ENCODE measurements at places on chromosomes 16 and 17.
A peak's percentile ranks its signal among the peaks of the same experiment; 100 is the strongest.

GRCh38 chr17:50638966-50639713, 4.5 kb downstream of the ABCC3 start:
- DNase-seq = peak; percentile 97

- no peak for DNase-seq
Observed at GRCh38 chr16:381789-382717, at the start of gene PGAP6. Gene PGAP6 (minus strand): TSS chr16:381978. CDS start chr16:381821, 157 bp downstream.

DNA sequence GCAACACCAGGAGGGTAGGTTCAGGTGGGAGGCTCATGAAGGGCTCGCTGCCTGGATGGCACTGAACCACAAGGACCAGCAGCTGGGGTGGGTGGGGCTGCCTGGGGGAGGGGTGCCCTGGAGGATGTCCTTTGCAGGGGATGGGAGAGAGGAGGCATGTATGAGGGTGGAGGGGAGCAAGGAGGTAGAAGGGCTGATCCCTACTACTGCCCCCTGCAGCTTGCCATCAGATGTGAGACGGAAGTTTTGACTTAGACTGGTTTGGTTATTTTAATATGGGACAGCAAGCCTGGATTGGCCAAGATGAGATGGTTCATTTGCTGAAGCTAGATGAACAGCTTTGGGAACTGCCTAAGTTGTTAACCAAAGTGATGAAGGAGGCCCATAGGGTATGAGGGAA, 115.9 kb downstream of the SEC14L1 start:
- no peak for DNase-seq

DNA sequence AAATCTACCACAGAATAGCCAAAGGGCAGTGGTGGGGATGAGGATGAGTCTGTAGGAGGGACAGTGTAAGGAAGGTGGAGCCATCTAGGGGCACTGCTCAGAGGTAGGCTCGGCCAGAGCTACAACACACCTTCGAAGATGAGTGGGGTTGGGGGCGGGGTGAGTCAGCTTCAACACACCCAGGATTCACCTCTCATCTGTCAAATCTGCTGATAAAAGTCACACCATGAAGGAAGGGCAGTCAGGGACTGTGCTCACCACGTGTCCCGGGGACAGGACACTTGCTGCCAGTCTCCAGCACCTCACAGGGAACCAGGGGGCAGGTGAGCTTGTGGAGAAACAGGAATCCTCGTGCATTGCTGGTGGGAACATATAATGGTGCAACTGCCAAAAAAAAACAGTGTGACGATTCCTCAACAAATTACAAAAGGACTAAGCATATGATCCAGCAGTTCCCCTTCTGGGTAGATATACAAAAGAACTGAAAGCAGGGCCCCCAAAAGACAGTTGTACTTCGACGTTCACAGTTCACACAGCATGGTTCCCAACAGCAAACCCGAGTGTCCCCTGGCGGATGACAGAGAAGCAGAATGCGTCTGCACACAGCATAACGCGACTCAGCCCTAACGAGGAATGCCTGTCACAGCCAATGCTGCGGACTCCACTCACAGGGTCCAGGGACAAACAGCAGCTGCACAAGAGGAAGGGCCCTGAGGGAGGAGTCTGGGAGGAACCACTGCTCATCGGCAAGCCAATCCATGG, 133.1 kb downstream of the ANKRD11 start:
- DNase-seq = no peak

GRCh38 chr17:76871668-76872067, 3.5 kb downstream of the MGAT5B start:
- DNase-seq = no peak

DNA sequence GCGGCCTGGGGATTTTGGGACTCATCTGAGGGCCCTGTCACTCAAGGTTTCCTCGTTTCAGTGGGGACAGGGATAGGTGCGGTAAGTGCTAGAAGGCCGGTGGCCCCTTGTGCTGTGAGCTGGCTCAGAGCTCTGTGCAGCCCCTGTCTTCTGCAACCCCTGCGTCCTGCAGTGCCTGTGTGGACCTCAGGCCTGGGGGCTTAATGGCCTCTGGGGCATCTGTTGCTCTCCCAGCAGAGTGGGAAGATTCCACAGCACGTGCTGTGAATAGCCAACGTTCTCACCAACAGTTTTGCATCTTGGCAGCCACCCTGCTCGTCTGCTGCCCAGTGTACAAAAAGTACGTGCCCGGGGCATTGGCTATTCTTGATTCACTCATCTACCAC, 4.9 kb downstream of the FOXC2 start:
- DNase-seq = no peak

- DNase-seq = no peak
Observed at GRCh38 chr17:1273492-1274244, 3.4 kb downstream of the BHLHA9 start.

DNA sequence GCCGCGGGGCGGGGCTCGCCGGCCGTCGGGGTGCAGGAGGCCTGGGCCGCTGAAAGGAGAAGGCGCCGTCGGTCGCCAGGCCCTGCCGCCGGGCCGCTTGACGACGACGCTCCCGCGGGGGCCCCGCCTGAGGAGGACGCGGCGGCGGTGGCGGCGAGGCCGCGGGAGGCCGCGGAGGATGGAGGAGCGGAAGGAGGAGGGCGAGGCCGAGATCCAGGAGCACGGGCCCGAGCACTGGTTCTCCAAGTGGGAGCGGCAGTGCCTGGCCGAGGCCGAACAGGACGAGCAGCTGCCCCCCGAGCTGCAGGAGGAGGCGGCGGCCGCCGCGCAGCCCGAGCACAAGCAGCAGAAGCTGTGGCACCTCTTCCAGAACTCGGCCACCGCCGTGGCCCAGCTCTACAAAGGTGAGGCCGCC, 430 bp downstream of the HAPSTR1 start:
- no peak for DNase-seq

DNA sequence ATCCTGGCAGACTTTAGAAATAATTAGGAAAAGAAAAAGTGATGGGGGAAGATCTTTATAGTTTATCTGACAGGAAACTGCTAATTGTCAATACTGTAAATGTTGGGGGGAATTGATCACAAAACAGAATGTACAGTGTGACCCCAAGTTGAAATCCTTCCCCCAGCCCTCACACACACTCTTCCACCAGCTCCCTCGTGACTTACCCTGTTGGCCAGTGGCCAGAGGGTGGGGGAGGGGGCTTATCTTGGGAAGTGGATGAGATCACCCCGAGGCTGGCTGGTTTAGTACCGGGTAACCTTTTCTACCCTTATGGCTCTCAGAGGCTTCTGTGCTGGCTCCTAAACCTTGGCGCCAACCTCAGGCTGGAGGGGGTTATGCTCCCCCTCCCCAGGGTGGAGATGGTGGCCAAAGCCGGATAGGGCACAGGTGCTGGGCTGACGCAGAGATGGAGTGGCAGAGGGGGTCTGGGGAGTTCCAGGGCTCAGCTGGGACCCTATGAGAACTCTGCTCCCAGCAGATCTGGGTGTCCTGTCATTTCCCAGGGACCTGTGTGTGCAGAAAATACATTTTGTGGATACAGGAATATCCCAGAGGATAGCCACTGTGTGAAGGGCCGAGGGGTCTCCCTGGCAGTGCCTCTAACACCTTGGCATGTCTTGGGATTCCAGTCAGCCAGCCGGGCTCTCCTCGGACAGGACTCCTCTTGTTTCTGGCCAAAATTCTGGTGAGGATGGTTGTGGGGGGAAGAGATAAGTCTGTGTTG, 18.6 kb downstream of the CDH16 start:
- peak; percentile 68 for DNase-seq
